Fibroblast of skin of back (primary cell): ENCODE measurements at places on chromosomes 6 and 20.
A peak's percentile ranks its signal among the peaks of the same experiment; 100 is the strongest.

GRCh38 chr6:108294297-108294726 lies 542 bp upstream of the AFG1L start:
- DNase-seq, result no peak

DNA sequence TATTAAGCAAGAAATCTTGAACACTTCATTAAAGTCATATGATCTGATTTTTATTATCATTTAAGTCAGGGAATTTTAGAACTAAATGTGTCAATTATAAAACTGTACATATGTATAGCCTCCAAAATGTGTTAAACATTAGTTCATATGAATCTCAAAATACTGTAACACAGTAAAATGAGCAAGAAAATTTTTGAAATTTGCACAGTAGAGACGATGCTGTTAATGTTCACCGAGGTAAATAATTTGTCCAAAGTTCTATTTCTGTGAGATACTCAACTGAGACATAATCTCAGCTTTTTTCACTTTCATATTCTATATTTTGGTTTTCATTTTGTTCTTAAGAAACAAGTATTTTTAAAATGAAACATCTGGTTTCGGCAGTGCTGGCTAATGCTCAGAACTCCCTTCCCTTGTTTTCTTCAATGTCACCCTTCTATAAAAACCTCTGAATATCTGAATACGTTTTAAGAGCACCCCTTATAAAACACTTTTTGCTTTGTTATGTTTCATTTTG lies 353.1 kb downstream of the LAMA2 start:
- DNase-seq, result no peak

- DNase-seq, result peak; percentile 16
These were observed 8.8 kb upstream of the RSPH3 start for GRCh38 chr6:159008656-159009288.

- no peak for DNase-seq
These were observed 9.1 kb upstream of the TAGAP start for GRCh38 chr6:159053781-159054398.

- peak; percentile 60 for DNase-seq
These were observed 1.5 kb downstream of the GPANK1 start for GRCh38 chr6:31663126-31663960.

GRCh38 chr20:8291873-8292272 lies 159.8 kb downstream of the PLCB1 start:
- peak; percentile 81 for DNase-seq

DNA sequence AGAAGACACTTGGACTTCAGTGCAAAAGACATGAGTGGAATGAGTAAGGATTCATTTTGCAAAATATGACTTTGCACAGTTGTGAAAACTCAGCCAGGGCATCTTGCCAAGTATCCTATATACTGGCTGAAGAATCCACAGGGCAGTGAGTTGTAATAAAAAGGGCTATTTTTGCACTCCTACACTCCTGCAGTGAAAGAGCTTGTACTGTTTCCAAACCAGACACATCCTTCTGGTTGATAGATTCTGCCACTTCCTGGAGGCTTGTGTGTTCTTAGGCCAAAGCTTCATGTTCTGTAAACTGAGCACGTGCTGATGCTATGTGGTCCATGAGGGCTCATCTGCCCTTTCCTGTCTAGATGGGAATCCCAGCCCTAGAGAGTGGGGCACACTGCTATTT lies 34.9 kb downstream of the GMPR start:
- DNase-seq, result peak; percentile 58

- no peak for DNase-seq
These were observed 29.6 kb upstream of the MICB start for GRCh38 chr6:31468311-31468710.

DNA sequence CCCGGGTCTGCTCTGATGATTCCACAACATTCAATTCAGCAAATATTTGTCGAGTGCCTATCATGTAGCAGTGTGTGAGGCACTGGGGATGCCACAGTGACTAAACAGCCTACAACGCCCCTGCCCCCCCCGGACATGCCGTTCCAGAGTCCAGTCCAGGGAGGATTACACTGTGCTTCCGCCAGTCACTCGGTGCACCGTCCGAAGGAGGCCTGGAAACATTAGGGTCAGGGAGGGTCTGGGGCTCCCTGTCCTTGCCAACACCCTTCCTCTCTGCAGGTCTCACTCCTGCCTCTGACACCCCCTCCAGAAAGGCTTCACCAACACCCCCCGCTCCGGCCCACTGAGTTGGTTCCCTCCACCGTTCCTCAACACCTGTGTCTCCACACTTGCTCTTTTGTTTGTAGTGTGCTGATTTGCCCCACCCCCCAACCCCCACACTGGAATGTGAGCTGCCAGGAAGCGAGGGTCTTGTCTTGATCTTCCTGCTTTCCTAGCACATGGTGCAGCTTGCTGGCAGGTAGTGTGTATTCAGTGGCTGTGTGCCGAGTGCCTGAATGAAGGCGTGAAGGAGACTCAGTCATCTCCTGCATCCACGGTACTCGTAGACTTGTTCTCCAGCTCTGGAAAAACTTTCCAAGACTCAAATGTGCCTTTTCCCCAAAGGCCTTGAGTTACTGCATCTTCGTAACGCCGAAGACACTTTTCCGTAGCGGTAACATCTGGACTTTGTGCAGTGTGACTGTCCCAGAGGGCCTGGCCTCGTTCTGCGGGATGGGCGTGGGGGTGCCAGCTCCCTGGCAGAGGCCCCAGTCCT lies 150.4 kb downstream of the ZDHHC14 start:
- no peak for DNase-seq

GRCh38 chr20:44008806-44009678 lies 94.4 kb downstream of the TOX2 start:
- DNase-seq, result no peak

DNA sequence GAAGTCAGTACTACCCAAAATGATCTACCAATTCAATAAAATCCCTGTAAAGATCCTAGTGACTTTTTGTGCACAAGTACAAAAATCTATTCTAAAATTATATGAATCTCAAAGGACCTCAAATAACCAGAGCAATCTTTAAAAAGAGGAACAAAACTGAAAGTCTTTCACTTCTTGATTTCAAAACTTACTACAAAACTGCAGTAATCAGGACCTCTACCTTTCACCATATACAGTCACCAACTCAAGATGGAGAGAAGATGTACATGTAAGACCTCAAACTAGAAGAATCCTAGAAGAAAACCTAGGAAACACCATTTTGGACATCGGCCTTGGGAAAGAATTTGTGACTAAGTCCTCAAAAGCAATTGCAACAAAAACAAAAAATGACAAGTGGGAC lies 109.5 kb upstream of the CD93 start:
- no peak for DNase-seq

DNA sequence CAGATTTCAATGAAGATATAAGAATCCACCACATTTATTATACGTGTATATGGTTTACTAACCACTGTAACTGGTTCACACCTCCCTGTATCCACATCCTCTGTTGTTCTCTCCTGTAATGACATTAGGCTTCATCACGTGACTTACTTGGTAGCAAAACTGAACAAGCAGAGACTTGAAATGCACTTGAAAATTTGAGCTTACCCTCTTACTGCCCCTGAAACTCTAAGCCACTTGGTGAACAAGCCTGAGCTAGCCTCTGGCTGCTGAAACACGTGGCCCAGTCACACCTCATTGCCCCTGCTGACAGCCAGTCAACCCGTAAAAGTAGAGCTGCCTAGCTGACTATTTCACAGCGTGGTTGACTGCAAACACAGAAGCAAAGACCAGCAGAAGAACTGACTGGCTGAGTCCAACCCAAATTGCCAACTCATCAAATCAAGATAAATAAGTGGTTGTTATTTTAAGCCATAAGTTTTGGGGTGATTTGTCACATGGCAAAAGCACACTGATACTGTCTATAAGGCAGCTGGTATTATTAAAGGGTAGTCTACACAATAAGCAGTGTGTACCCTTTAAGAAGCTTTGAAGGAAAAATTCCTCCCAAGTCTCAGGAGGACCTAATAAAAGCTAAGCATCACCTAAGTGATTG lies 109.0 kb downstream of the RALGAPA2 start:
- DNase-seq, result no peak

DNA sequence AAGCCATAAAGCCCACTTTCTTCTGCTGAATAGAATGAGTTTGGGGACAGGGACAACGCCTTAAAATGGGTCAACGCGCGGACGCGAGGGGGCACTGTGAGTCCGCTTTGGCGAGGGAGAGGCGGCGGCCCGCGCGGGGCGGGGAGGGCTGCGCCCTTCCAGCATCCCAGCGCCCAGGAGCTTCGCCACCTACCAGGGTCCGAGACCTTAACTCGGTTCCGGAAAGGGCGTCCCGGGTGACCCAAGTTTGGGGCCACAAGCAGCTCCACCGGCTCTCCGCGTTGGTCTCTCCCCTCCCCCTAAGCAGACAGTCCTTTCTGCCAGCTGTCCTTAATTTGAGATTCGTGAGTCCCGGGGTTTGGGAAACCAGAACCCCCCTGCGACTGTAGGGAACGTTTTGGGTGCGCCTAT lies 1.8 kb upstream of the SAMD5 start:
- DNase-seq, result peak; percentile 54

DNA sequence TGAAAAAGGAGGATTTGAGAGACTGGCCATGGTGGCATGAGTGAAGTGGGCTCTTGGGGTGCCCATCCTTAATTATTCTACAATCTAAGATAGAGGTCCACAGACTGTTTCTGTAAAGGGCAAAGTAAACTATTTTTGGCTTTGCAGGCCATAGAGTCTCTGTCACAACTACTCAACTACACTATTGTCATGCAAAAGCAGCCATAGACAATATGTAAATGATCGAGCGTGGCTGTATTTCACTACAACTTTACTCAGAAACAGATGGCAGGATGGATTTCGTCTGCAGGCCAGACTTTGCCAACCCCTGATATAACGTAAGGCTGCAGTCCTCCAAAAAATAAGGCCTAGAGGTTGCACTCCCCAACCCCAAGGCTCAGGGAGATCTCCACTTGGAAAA lies 58.2 kb upstream of the NAA20 start:
- DNase-seq, result no peak

- DNase-seq, result peak; percentile 75
These were observed 40.3 kb downstream of the MAP3K4 start for GRCh38 chr6:161031721-161032495.

GRCh38 chr20:40223810-40224209 lies 465.2 kb downstream of the MAFB start:
- no peak for DNase-seq

DNA sequence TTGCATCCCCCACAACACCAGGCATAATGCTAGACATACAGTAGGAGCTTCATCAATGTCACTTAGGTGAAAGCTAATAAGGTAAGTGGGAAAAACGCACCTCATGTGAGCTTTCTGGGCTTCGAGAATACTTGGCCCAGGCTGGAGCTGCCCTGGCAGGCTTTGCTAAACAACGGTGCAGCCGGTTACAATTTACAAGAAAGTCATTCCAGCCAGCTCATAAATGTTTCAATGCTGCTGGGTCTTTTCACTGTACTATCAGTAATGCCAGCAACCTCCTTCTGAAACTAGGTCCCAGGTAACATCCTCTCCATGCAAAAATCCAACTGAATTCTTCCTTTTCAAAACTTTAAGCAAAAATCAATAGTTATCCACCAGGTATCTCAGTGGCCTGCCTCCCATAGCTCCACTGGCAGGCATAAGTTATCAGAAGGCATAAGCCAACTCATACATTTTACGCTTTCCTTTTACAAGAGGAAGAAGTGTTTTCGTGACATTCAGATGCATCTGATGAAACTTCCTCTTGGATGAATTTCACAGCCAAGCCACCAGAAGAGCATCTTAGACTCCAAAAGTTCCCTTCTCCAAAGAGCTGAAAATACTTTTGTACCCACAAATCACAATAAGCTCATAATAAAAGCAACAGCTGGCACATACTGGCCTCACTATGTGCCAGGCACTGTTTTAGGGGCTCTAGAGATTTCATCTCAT lies 56.3 kb downstream of the RTN4IP1 start:
- DNase-seq, result no peak

DNA sequence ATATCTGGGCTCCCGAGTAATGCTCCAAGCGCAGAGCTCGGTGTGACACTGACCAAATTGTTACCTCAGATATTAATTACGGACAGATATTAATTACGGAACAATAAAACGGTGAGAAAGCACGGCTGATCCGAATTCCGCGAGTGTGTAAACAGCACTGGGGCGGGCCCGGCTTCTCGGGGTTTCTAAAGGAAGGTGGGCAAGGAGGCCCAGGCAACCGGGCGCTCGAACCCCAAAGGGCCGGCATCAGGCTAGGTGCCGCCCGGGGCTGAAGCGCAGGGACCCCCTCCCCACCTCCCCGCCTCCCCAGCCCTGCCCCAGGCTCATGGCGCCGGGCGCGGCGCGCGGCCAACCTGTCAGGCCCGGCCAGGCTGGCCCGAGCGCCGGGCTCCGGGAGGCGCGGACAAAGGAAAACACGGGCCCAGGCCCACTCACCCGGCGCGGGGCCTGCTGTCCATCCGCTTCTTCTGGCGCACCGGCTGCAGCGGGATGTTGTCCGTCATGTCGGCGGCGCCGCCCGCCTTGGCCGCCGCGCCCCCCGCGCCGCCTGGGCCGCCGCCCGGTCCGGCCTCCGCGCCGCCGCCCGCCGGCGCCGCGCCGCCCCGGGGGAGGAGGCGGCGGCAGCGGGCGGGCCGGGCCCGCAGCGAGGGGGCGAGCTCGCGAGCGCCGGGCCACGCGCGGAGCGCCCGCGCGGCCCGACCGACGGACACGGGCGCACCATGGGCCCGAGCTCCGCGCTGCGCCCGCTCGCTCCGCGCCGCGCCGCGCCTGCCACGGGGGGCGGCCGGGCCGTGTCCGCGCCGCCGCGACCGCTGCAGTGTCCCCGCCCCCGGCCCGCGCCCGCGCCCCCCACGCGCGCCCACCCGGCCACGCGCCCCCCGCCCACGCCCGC lies at the start of gene ATP9A:
ATP9A (minus strand) TSS at position 524 of the 892 bp plus-strand sequence; CDS start at position 503, 21 bp downstream.
- DNase-seq, result peak; percentile 35

DNA sequence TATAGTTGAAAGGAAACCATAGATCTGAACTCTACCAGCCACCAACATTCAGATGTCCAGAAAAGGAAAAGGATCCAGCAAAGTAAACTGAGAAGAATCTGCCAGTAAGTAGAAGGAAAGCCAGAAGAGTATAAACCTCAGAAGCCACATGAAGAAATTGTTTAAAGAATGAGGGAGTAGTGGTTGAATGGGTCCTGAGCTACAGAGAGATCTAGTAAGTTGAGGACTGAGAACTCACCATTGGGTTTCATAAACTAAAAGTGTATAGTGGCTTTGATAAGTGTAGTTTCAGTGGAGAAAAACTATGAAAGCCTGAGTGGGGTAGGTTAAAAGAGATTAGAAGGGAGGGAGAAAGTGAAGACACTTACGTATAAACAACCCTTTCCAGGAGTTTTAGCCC lies 32.0 kb upstream of the SUMO4 start:
- no peak for DNase-seq

- peak; percentile 17 for DNase-seq
These were observed 1.6 kb downstream of the PGBD1 start for GRCh38 chr6:28282926-28283325.
